ENCODE measurements at places on chromosomes 4 and X.
A peak's percentile ranks its signal among the peaks of the same experiment; 100 is the strongest.

DNA sequence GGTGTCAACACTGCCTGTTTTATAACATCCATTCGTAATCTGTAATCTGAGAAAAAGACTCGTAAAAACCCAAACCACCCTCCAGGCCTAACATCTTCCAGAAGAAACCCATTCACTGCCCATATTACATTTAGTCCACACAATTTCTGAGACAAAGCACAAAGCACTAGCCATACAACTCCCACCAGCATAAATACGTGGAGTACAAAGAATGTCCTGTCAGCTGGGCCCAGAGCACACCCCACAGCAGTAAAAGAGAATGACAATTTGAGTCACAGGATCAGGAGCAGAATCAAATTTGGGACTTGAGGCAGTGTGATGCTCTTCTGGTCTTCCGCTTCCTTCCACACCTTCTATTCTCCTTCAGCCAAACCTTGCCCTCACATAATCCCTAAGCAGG, 6.8 kb downstream of the MECP2 start:
- no peak for DNase-seq

DNA sequence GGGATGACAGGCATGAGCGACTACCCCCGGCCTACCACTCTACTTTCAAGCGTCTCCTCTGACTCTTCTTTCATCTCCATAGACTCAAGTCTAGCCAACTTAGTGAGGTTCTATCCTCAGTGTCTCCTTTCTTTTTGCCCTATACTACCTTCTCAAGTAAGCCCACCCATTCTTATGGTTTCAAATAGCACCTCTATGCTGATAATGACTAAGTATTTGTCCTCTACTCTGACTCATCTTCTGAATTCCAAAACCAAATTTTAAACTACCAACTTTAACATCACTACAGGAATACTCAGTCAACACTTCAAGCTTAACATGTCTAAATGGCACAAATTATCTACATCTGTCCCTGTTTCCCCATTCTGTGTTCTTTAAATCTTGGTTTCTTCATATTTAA, 47.8 kb downstream of the ELF2 start:
- DNase-seq: no peak

GRCh38 chr4:85726555-85726954, 251.6 kb downstream of the ARHGAP24 start:
- DNase-seq: no peak

DNA sequence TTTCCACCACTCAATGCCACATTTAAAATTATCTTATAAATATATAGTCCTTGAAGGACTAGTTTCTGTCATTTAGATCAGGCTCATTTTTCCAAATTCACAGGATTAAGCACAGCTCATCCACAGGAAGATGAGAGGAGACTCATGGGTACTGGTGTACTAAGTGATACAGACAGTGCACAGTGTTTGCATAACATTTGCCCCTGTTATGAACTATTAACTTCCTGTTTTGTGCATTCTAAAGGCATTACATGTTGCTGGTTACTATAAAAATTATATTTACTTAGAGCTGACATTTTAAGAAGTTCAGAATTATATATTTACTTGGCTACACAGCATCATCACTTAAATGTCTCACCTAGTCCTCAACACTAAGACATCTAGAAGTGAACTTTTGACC, 772.0 kb downstream of the TECRL start:
- no peak for DNase-seq

- DNase-seq: no peak
Observed at GRCh38 chrX:19360903-19361302, 17.2 kb downstream of the PDHA1 start.

GRCh38 chr4:87117051-87117731, 103.2 kb downstream of the KLHL8 start:
- DNase-seq: no peak

DNA sequence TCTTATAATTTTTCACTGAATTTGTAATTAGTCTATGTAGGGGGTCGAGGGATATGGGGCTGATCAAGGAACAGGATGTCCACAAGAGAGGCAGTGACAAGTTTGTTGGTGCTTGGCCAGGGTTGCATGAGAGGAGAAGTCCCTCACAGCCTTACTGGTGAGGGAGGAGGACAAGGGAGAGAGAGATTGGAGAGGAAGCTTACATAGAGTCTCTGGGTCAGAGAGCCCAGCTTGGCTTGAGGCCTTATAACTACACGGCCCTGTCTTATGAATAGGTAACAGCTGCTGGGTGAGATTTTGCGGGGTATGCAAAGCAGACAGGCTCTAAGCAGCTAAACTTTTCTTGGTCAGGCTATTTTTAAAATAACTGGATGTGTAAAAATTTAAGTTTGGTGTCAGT, 37.9 kb upstream of the OTUD4 start:
- no peak for DNase-seq

DNA sequence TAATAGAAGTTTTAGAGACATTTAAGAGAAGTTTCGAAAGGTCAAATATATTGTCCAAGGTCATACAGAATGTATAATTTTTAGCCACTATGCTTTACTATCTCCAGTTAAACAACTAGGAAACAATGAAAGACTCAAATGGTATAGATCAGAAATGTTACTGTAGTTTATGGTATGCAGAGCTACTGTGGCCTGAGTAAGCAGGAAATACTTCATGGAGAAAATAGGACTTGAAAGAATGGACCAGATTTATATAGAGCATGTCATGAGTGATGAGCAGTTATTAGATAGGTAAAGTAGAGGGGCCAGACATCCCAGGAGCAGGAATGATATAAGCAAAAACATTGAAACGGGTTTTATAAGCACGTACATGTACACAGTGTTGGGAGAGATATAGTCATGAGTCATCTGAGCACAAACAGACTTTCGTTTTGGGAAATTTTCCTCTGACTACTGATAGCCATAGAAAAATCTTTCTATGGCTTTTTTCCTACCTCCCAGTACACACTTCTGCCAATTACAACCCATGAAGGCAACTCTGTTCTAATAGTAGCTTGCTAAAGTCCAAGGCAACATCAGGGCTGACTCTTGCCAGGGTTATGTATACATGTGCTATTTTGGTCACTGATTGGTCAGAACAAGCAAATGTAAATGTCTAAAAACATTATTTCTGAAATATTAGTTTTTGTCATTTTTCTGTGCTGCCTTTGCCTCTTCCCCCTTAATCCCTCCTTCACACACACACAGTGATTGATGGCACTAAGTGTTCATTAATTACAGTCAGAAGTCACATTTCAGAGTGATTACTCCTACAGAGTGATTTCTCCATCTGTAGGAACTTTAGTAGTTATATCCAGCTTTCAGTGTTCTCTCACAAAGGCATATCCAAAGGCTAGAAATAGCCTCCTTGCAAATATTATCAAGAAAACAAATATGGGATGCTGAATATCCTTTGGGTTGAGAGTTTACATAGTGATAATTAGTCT, 198.7 kb downstream of the ENOX2 start:
- DNase-seq: no peak

- peak; percentile 12 for DNase-seq
Observed at GRCh38 chr4:15004739-15005301, 2.5 kb downstream of the CPEB2 start.

DNA sequence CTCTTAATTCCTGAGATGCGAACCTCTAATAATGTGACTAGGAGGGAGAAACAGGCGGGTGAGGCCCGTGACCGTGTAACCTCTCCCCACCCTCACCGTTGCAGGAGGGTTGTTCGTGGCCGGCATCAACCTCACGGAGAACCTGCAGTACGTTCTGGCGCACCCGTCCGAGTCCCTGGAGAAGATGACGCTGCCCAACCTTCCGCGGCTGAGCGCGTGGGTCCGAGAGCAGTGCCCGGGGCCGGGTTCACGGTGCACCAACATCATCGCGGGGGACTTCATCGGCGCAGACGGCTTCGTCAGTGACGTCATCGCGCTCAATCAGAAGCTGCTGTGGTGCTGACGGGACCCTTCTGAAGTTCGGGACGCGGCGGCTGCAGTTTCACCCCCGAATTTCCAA, 17.8 kb downstream of the PLCXD1 start:
- no peak for DNase-seq

GRCh38 chr4:176789955-176790354, 2.8 kb downstream of the VEGFC start:
- DNase-seq: no peak

DNA sequence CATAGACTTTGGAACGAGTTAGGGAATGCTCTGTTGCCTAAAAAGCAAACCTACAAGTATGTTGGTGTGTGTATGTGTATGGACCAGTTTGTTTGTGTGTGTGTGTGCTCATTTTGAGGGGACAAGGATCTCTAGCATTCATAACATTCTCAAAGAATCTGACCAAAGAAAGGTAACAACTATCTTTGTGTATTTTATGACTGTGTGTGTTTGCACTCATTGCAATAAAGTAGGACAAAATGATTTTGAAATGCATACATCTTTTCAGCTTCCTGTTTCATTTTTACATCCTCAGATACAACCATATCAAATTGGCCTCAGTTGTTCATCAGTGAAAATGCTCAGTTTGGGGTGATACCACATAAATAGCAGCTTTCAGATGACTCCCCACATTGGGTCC, 8.3 kb upstream of the XK start:
- DNase-seq: no peak

- no peak for DNase-seq
Observed at GRCh38 chr4:142743121-142743825, 102.8 kb downstream of the INPP4B start.

DNA sequence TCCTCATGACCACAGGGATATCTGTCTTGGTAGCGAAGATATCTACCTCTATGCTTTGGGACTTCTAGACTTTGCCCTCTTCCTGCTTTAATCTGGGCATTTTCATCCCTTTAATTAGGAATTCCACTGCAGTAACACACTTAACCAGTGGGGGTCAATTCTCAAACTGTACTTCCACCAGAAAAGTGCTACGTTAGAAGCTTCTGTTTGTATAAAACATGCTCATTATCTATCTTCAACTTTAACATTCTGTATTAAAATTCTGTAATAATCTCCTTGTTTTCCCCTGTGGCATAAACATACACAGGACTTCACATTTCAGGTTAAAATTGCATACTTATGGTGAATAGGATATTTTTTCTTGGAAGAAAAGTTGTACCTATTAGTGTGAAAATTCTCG, 105.6 kb downstream of the AMMECR1 start:
- DNase-seq: no peak

- no peak for DNase-seq
Observed at GRCh38 chrX:140711894-140712293, 2.3 kb downstream of the LINC00632 start.

DNA sequence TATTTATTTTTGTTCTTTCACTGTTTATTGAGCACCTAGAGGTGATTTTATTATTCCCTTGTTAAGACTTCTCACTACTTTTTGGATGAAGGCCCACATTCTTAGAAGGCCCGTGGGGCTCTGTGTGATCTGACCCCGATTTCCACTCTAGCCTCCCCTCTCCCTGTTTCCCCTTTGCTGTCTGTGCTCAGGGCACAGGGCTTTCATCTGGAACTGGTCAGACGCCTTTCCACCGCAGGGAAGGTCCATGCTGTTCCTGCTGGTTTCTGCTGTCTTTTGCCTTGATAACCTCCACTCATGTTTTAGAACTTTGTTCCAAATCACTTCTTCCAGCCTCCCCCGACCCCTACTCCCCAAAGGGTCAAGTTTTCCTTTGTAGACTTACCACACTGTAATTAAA, 31.3 kb upstream of the ANAPC4 start:
- no peak for DNase-seq

DNA sequence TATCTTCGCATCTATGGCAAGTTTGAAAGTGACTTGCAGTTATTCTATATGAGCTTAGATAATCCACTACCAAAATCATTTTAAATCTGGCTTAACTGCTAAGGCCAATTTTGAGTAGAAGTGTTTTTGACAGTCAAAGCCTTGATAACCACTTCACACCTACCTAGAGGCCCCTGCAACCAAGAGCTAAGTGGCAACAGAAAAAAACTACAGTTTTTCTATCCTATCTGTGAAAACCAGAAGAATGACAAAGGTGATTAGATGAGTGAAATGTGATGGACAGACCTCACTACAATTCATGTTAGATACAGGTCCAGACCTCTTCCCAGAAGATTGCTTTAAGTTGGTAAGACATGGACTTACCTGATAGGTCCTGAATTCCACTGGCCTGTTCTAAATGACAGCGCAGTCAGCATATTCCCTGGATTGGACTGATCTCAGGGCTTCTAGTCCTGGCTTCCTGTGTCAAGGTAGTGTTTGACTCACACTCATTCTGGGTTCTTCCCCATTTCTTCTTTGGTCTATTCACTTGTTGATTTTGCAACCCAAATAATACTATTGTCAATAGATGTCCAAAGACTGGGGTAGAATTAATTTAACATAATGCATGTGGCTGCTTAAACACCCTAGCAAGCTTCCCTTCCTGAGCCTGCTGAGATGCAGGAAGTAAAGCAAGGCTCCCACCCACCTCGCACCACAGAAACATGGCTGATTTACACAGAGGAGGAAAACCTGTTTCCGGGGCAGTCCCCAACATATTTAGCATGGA, 65.1 kb downstream of the PPP3CA start:
- DNase-seq: peak; percentile 12
